Activated naive CD4-positive, alpha-beta T cell treated with anti-CD3 and anti-CD28 coated beads for 36 hours (primary cell): ENCODE measurements at places on chromosomes 2 and 18. TPM values are rescaled to one million over a fixed set of nuclear protein-coding genes. Genes with fewer than 3 reads are reported as not detected.

Gene CKAP2L
- total RNA-seq = 49.2 TPM

Gene CYP27C1
- total RNA-seq = not detected

Gene LPIN1
- 102 TPM for total RNA-seq

Gene TUBA3E
- not detected for total RNA-seq

Gene MC4R
- not detected for total RNA-seq

Gene ALPP
- total RNA-seq = not detected

Gene FAM237A
- not detected for total RNA-seq

Gene CYP26B1
- not detected for total RNA-seq

Gene HOXD12
- not detected for total RNA-seq

Gene GRP
- not detected for total RNA-seq

Gene HSBP1L1
- total RNA-seq = 14.8 TPM
